ENCODE measurements at places on chromosomes 12 and 14.

DNA sequence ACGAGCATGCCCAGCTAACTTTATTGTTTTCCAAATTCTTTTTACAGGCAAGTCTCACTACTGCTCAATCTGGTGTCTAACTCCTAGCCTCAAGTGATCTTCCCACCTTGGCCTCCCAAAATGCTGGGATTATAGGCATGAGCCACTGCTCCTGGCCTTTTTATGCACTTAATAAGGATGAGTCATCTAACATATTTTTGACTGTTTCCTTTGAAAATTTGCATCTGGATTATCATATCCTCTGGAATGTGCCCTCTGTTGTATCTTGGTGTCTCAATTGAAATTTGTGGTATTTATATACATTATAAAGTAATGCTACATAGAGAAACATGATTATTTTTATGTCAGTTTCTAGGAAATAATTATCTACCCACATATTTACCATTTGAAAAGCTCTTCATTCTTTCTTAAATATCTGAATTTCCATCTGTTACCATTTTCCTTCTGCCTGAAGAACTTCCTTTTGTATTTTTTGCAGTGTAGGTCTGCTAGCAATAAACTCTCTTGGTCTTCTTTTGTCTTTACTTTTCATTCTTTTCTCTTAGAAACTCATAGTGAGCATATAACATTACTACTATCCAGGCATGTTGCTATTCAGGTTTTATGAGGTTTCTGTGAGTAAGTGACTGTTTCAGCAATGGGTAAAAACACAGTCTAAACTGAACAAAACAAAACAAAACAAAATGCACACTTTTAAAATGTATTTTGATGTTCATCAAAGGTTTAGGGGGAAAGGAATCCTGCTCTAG lies 52.8 kb upstream of the CNOT2 start:
- DNase-seq, result no peak

GRCh38 chr14:88476214-88476774 lies 78.5 kb downstream of the PTPN21 start:
- DNase-seq, result no peak

DNA sequence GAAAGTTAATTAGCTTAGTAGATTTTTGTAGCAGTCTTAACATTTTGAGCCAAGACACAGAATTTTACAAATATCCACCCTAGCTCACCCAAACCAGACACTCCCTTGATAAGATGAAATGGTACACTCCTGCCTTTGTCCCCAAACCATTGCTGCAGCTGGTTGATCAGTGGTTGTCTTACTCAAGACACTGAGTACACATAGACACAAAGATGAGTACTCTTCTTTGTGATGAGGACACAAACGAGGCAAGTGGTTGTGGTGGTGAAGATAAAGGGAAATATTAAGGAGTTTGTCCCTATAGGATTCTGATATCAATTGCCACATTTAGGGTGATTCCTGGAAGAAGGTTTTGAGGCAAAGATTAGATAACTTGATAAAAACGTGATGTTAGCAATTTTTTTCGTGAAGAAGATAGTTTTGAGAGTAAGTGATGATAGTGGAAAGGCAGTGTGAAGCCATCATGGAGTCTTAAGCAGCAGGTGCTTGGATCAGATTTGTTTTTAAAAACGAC lies 21.4 kb upstream of the ATP2B1 start:
- DNase-seq, result no peak

DNA sequence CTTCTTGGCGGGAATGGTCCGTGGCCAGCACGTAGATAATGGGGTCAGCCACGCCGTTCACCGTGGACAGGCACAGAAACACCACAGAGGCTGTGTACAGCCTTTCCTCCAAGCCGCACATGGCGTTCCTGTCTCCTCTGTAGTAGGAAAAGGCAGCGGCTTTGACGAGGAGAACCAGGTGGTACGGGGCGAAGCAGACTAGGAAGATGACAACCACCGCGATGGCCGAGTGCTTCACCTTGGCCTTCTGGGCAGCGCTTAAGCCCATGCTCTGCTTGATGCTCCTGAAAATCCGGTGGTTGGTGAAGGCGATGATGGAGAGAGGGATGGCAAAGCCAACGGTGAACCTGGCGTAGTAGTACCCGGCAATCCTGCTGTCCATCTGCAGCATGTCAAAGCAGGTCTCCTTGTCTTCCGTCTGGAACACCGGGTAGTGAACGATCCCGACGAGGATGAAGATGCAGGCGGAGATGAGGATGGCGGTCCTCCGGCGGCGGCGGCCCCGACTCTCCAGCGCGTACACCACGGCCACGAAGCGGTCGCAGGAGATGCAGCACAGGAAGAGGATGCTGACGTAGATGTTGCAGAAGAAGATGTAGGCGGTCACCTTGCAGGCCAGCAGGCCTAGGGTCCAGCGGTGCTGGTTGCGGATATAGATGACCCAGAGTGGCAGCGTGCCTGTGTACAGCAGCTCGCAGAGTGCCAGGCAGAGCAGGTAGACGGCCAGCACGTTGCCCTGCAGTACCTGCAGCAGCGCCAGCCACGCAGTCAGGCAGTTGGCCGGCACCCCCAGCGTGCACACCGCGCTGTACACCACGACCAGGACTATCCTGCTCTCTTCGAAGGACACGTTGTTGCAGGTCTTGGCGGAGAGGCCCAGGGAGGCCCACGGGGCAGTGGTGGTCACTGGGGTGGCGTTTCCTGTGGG lies 13.8 kb downstream of the GPR132 start:
- no peak for DNase-seq

GRCh38 chr14:49853572-49854375 lies 1.2 kb upstream of the NEMF start:
- peak; percentile 50 for DNase-seq

DNA sequence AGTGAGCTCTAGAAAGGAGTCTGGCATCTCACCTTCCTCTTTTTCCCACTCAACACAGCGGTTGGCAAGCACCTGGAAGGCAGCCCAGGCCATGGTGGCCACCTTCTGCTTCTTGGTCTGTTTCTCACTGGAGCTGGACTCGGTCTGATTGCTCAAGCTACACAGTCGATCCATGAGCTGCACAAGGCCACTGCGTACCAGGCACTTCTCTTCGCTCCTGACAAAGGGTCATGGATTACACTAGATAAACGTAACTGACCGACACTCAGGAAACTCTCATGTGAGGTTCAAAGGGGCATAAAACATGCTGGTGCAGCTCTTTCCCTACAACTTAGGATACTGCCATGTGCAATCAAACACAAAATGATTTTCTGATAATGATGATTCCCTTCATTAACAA lies 113.7 kb downstream of the TRAFD1 start:
- no peak for DNase-seq
